ENCODE measurements at places on chromosomes 2 and 18.
A peak's percentile ranks its signal among the peaks of the same experiment; 100 is the strongest.

DNA sequence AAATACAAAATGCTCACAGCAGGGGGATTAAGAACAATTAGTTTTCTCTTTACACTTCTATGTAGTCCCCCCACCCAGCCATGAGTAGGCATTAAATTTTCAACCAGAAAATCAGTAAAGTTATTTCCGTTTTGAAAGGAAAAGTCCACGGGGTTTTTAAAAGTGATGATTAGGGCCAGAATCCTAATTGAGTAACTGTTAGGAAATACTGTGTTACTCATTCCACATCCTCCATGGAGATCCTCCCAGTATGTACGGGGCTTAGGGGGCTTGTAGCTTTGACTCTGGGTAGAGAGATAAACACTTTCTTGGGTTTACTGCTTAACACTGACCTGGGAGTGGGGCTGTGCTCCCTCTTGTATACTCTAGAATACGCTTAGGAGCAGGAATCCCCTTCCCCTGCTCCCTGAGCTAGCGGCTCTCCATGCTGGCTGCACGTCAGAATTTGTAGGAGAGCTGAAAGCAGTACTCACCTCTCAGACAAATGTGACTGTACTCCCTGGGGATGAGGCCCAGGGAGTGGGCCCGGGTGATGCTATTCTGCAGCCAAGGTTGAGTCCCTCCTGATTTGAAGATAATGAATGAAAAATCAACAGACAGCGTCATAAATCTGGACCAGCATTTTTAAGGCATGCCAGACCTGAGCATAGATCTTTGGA lies 100.5 kb downstream of the SLC4A3 start:
- DNase-seq = no peak

GRCh38 chr18:79581911-79582310 lies 97.7 kb upstream of the CTDP1 start:
- DNase-seq = no peak

DNA sequence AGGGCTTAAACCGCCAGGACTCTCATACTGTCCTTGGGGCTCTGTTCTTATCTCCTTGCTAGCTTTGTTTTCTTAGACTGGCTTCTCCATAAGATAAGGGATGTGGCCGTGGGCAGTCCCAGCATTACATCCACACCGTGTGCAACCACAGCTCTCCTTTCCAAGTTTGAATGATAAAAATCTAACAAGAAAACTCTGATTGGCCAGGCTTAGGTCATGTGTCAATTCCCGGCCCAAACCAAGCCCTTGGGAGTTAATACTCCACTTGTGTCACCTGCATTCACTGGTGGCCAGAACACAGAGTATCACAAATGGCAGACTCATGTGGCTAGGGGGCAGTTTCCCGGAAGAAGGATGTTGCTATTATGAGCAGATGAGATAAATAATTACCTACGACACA lies 43.2 kb upstream of the KDM3A start:
- DNase-seq = no peak

DNA sequence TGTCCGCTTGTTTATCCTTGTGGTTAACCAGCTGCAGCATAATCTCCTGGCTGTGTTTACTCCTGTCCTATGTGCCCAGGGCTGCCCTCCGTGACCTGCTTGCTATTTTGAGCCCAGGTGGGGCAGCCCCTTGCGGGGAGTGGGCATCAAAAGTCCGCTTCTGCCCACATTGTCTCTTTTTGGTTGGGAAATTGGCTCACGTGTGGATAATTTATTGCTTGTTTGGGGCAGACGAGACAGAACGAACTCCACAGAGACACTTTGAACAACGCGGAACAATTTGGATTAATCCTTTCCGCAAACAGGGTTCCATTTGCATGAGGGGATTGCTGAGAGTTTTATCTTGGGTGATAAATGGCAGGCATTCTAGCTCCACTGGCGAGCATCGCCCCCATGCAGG lies 8.1 kb upstream of the CXCR4 start:
- DNase-seq = no peak

GRCh38 chr18:7946734-7947377 lies 379.7 kb downstream of the PTPRM start:
- no peak for DNase-seq

- no peak for DNase-seq
These were observed 335.9 kb downstream of the DLGAP1 start for GRCh38 chr18:4119127-4119648.

DNA sequence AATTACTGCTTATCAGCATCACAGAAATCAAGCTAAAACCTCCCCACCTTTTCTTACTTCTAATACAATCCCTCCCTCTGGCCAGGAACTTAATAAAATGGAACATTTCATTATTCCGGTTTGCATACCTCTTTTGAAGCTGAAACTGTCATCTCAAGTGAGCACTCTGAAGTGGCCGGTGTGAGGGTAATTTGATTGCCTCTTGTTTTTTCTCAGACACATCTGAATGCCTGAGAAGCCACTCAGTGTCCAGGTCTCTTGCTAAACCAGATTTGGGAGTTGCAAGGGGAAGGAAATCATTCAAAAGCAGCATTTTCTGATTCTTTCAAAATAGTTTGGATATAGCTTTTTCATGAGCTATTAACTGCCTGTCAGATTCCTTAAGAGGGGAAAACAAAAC lies 190.3 kb downstream of the C1D start:
- DNase-seq = no peak

GRCh38 chr2:54081574-54081973 lies 33.8 kb upstream of the ACYP2 start:
- peak; percentile 6 for DNase-seq

- DNase-seq = no peak
These were observed 34.1 kb upstream of the LIPG start for GRCh38 chr18:49527631-49528327.

DNA sequence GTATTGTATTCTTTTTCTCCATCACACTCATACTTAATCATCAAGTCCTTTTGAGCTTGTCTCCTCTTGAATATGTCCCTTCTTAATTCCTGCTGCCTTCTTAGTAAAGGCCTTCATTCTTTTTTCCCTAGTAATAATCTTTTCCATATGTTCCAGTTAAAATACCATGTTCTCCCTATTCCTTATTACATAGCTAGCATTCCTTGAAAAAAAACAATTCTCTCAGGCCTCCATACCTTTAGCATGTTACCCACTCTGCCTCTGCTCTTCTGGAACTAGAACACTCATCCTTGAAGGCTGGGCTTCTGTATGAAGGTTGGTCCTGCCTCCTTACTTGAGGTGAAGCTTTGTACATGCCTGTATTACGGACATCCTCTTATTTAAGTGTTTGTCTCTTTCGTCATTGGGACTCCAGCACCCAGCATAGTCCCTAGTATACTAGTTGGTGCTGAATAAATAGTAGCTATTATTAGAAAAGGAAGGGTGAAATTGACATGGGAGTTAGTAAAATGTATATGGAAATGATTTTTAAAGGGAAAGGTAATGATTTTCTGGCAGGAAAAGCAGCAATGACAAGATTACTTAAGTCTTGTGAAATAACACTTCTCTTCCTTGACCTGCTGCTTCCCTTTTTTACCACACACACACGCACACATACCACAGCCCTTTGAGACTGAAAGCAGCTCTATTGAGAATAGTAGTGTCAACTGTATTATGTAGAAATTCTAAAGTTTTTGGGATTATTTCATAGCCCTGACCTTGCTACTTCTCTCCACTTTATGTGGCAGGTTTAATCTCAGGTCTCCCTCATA lies 45.6 kb downstream of the REL start:
- no peak for DNase-seq

GRCh38 chr2:111967018-111967417 lies 68.6 kb downstream of the MERTK start:
- DNase-seq = no peak

GRCh38 chr2:207123335-207123744 lies 42.4 kb downstream of the KLF7 start:
- peak; percentile 66 for DNase-seq

- no peak for DNase-seq
These were observed 336.3 kb downstream of the DYSF start for GRCh38 chr2:71789556-71790204.

DNA sequence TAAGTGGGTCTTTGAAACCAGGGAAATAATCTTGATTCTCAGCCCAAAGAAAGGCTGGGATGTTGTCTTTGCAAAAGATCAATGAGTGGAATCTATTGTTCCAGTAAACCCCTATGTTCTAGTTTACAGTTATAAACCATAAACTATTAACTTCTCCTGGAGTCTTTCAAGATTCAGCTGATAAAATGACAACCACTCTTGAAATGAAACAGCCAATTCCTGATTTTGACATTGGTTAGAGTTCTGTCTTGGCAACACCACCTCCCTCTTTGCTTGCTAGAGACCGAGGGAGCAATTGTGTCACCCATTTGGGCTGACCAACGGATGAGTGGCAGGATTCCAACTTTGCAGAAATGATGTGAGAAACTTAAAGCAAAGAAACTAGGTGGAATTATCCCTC lies 746.9 kb downstream of the SLC4A3 start:
- DNase-seq = no peak

- DNase-seq = no peak
These were observed 109.9 kb downstream of the GAREM1 start for GRCh38 chr18:32360682-32361345.

DNA sequence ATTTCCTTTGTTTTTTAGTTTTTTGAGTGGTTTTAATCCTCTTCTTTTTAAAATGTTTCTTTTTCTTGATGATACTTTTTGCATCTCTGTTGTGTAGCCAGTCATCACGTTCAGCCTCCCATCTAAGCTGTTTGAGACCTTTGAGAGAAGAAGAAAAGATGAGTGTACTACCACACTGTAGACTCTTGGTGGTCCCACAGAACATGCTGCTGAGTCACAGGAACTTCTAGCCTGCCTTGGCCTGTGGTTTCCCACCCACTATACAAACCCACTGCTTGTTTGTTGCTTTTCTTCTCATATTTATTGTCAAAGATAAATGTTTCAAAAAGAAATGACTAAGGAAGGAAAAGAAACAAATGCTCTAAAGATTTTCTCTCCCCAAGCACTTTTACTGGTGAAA lies 5.5 kb downstream of the CEBPZOS start:
- no peak for DNase-seq

GRCh38 chr2:183031911-183032794 lies 6.1 kb downstream of the NCKAP1 start:
- DNase-seq = no peak

DNA sequence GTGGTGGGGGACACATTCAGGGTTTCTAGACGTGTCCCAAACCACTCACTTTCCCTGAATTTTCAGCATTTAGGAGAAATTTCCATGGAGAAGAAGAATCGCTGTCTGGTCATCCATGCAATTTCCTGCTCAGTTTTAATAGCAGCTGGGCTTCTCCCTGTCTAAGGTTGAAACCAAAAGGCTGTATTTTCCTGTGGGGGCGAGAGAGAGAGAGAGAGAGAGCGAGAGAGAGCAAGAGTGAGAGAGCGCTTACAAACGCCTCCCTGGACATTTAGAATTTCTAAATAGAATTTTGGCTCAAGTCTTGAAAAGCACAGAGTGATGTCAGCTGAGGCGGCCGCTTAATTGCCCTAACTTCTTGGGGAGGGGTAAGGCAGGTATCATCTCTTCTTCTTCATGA lies 110.8 kb downstream of the SETBP1 start:
- DNase-seq = no peak

GRCh38 chr2:177984749-177985148 lies 87.8 kb downstream of the PDE11A start:
- DNase-seq = no peak

DNA sequence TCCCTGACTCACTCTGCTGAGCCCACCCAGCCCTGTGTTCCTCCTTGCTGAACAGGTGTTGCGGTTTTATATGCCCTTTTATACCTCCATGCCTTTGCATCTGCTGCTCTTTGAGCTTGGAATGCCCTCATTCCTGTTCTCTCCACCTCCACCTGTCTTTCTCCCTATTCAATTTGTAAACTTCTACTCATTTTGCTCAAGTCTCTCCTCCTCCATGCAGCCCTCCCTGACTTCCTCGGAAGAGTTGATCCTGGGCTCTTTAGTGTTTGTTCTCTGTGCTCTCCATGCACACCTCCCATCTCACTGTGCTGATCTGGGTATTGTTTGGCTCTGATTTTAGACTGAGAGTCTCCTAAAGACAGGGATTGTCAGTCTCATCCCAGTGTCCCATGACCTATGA lies 7.2 kb upstream of the OTOF start:
- DNase-seq = no peak

GRCh38 chr2:192655916-192656315 lies 461.2 kb upstream of the TMEFF2 start:
- DNase-seq = no peak

DNA sequence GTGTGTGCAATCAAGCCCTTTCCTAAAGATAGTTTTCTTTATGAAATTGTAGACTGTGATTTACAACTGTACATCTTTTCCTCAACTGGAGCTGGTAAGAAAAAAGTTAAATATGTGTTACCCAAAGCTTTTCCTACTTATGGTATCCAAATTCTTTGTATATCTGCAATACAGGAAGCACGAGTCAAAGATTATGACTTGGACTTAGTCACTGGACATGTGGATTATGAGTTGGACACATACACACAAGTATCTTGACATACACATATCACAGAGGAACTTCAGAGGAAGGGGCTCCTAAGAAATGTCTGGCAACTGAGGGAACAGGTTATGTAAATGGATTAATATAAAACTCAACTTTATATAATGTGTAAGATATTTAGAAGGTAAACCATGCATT lies 35.2 kb downstream of the PRELID3A start:
- no peak for DNase-seq

DNA sequence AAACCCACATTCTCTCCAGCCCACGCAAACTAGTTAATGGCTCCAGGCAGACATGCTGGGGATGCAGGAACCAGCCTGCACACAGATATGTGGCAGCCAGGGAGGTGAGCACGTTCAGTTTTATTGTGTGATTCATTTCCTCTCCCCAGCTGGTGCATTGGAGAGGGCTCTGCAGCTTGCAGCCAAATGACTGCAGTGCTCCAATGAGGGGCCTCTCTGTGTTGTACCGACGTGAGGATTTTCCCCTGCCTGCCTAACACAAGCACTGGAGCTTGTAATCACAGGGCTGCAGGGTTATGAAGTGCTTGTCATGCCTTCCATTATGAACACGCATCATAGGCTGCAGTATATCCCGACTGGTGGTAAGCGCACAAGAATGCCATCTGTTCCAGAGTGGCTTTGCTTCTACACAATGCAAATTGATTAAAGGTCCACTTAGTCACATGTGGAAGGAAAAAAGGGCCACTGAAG lies 92.3 kb upstream of the THUMPD2 start:
- DNase-seq = no peak

DNA sequence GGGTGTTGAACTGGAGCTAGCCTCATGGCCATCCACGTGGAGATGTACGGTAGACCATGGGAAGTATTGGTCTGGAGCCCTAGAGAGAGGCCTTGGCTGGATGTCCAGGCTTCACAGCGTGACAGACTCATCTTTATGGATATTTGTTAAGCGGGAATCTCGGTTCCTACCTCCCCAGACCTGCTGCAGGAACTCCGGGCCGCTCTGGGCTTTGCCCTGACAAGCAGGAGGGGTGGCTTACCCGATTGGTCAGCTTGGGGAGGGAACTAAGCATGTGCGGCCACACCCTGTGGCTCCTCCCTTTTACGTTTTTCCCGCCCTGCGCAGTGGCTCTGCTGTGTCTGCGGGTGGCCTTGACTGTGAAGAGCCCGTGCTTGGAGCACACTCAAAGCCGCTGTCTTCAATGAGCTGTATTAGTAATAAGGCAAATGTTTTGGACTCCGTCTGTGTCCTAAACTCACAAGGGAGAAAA lies 52.3 kb downstream of the PAPOLG start:
- DNase-seq = no peak

GRCh38 chr2:65746931-65747675 lies 314.7 kb upstream of the SPRED2 start:
- DNase-seq = no peak

Measured in stimulated activated CD4-positive, alpha-beta T cell treated with anti-CD3 and anti-CD28 coated beads, Interleukin-4, amount 100 ng/mL, for 1 hour (primary cell).